Stimulated activated CD8-positive, alpha-beta memory T cell treated with anti-CD3 and anti-CD28 coated beads, Interleukin-4, amount 100 ng/mL, for 4 hours (primary cell): ENCODE measurements at places on chromosomes 5 and 9.

- DNase-seq, result no peak
These were observed 111.9 kb downstream of the ROR2 start for GRCh38 chr9:91837981-91838731.

- DNase-seq, result no peak
These were observed 512.7 kb downstream of the SLCO4C1 start for GRCh38 chr5:101783241-101784013.

GRCh38 chr9:136886610-136887597 is 588 bp downstream of the TRAF2 start:
- DNase-seq, result no peak

GRCh38 chr9:120692901-120693699 is 21.2 kb downstream of the MEGF9 start:
- no peak for DNase-seq

DNA sequence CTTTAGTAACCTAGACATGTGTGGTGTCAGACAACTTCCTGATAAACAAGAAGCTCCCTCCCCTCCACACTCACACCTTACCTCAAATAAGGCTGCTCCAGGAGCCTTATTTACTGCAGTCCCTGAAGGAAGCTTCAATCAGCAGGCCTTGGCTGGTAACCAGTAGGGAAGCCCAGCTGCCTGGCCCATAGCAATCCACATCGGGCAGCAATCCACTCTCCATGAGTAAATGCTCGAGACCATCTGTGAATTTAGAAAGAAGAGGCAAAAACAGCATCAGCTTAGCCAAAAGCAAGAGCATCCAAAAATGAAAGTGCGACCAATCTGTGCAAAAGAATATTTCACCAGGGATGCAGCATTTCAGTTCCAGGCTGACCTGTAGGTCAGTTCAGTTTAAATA is 213.3 kb upstream of the TUSC1 start:
- DNase-seq, result no peak

DNA sequence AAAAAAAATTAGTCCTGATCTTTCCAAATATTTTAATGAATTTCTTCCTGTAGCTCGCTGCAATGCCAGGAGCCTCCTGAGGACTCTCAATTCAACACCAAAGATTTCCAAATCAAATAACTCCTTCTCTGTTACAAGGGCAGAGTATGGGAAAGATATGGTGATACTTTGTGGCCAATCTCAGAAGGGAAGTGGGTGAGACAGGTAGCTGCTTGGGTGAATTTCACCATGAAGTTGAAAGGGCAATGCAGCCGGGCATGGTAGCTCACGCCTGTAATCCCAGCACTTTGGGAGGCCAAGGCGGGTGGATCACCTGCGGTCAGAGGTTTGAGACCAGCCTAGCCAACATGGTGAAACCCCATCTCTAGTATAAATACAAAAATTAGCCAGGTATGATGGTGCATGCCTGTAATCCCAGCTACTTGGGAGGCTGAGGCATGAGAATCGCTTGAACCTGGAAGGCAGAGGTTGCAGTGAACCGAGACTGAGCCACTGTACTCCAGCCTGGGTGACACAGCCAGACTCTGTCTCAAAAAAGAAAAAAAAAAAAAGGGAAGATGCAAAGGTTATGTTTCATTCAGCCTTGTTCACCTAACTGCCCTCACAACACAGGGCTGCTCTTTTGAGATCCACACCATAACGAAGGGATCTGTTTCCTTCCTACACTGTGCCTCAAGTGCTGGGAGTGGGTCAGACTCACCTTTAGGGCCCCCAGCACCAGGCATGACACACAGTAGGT is 58.6 kb downstream of the PTPN3 start:
- no peak for DNase-seq

- DNase-seq, result no peak
These were observed 259.0 kb downstream of the IRX2 start for GRCh38 chr5:2492476-2492875.

DNA sequence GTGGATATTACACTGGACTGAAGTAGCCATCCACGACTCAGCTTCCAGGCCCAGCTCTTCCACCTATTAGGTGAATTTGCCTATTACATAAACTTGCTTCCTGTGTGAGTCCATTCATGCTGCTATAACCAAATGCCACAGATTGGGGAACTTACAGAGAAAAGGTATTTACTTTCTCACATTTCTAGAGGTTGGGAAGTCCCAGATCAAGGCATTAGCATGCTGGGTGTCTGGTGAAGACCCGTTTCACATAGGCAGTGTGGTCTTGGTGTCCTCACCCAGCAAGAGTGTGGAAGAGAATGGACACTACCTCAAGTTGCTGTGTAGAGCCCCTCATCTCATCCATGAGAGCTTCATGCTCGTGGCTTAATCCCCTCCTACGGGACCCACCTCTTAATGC is 282.6 kb downstream of the IRX1 start:
- no peak for DNase-seq

- DNase-seq, result no peak
These were observed 18.7 kb upstream of the WDR38 start for GRCh38 chr9:124834591-124834990.

GRCh38 chr5:131495536-131496399 is 139.3 kb downstream of the RAPGEF6 start:
- DNase-seq, result no peak

DNA sequence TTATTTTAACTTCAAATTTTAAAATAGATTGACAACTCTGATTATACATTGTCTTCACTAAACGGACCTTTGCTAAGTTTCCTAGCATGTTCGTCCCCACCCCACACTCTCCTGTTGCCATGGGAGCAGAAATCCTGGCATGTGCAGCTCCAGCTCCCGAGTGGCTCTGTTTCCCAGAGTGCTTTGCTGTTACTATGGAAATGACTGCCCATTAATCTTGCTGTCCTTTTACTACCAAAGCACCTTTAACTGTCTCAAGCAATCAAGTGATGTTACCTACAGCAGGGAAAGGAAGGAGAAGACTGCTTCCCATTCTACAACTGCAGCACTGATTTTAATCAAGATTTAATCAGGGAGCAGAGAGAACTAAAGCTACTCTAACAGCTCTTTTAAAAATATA is 212.0 kb upstream of the KIF2A start:
- no peak for DNase-seq

DNA sequence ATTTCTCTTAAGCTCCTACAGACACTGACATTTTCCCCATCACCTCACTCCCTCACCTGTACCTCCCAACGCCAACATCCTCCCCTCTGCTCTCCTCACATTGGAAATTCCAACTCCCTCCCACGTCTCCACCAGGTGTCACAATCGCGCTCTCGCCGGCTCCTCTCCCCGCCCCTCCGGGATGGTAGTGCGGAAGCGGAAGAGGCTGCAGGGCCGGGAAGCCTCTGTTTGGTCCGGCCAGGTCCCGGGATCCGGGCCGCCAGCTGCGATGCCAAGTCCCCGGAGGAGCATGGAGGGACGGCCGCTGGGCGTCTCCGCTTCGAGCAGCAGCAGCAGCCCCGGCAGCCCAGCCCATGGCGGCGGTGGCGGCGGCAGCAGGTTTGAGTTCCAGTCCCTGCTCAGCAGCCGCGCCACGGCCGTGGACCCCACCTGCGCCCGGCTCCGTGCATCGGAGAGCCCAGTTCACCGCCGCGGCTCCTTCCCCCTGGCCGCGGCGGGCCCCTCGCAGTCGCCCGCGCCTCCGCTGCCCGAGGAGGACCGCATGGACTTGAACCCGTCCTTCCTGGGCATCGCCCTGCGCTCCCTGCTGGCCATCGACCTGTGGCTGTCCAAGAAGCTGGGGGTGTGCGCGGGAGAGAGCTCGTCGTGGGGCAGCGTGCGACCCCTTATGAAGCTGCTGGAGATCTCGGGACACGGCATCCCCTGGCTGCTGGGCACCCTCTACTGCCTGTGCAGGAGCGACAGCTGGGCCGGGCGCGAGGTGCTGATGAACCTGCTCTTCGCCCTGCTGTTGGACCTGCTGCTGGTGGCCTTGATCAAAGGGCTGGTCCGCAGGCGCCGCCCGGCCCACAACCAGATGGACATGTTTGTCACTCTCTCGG is at the start of gene PLPP6:
Gene PLPP6, plus strand, starts transcription at position 187 of the 881 bp plus-strand sequence. Its CDS starts 82 bp downstream, at position 269.
- peak; percentile 55 for DNase-seq

DNA sequence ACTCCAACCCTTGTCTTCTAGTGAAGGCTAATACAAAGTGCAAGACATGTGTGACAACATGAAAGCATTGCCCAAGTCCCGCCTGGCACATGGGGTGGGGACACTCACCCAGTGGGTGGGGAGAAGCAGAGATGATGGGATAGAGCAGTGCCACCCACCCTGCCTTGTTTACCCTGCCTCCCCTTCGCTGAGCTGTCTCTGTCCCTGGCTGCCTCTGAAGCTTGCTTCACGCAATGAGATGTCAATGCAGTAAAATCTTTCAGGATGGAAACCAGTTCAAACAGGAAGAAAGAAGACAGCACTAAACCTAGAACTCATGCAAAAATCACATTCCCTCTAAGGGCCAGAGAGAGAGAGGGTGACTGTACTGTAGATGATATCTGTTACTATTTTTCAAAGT is 148.0 kb downstream of the INSYN2B start:
- DNase-seq, result no peak

GRCh38 chr5:157479166-157479565 is 19.2 kb downstream of the NIPAL4 start:
- DNase-seq, result no peak

GRCh38 chr5:107232293-107232692 is 438.4 kb downstream of the EFNA5 start:
- DNase-seq, result no peak

DNA sequence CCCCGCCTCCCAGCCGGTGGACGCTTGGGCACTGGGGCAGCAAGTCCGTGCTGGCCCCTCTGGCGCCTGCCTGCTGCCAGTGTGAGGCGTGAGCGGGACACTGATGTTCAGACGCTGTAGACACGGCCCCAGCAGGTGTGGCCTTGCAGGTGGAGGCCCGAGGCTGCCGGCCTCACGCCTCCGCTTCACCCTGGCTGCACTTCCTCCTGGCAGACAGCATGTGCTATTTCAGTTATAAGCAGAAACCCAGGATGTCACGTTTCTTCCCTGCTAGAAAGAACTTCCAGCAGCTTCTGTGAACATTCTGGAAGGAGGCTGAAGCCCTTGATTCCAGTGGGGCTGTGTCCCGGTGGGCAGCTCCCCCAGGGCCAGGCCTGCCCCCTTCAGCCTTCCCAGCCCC is 114.8 kb upstream of the FCN2 start:
- DNase-seq, result no peak

DNA sequence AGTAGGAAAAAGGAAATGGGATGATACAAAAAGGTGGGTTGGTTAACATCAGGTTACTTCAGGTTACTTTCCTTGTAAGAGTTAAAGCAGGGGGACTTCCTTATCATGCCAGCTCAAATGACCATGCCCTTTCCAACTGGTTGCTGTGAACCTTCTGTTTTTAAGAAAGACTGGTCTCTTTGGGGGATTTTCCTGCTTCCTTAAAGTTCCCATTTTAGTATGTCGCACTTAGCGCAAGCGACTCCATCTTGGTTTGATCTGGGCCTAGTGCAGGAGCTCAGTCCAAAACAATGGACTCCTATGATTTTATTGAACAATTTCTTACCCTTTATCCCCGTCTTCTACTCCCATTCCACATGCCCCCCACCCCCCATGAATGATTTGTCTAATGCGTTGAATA is 169.8 kb downstream of the INSYN2B start:
- DNase-seq, result no peak

GRCh38 chr9:69107771-69108170 is 66.3 kb upstream of the TJP2 start:
- DNase-seq, result no peak

DNA sequence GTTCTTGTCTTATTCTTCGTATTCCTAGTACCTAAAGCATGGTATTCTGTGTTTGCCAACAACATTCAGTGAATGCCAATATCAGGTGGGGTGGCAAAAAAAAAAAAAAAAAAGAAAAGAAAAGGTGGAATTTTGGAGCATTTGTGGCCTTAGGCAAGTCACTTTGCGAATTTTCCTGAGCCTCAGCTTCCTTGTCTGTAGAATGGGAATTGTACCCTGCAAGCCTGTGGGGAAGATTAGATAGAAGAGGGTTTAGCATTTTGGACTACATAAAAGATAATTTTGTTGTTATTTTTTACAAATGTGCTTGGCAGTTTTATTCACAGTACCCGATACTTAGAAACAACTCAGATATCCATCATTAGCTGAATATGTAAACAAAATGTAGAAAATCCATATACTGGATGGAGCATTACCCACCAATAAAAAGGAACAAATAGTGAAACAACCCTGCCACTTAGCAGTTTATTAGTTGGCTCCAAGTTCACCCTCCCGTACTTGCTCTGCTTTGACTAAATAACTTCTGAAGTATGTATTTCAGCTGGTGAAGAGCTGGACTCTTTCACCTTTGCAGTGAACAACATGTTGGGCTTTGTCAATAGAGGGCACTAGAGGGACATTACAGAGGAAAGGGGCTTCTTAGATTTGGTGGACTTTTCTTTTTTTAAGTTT is 13.6 kb downstream of the UBE2D2 start:
- DNase-seq, result no peak

DNA sequence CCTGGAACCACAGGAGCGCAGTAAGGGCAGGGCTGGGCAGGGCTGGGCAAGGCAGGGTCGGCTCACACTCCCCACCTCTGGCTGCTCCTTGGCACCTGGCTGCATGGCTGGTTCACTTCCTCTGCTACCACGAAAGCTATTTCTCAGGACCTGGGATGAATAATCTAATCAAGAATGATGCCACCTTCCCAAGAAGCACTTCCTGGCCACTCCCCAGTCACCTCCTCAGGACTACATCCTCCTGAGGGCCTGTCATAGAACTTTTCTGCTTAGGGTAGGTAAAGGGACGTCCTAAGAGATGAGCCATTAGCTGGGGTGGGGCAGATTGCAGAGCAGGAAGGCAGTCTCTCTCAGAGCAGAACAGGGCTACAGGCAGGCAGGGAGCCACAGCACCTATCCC is 288.2 kb upstream of the MAP3K1 start:
- no peak for DNase-seq

GRCh38 chr9:92721548-92721947 is 43.1 kb downstream of the BICD2 start:
- no peak for DNase-seq

GRCh38 chr5:156912869-156913268 is 50.2 kb downstream of the TIMD4 start:
- DNase-seq, result no peak

GRCh38 chr5:55853041-55853670 is 2.0 kb downstream of the IL31RA start:
- no peak for DNase-seq

- DNase-seq, result no peak
These were observed 75.3 kb upstream of the TBCA start for GRCh38 chr5:77851176-77852067.

DNA sequence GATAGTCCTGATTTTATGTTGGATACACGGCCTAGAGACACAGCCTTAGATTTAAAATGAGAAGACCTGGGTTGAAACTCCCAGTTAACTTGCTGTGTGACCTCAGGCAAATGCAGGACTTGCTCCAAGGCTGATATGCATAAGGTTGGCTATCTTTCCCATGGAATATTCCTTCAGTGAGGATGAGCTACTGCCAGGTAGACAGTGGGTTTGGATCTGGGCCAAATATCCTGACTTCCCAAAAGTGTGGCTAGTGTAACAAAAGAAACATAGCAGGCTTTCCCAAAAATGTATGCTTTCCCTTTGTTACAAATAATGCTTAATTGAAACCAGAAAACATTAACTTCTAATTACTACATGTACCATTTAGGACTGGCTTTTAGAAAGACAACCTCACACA is 697 bp upstream of the XPA start:
- no peak for DNase-seq

- DNase-seq, result no peak
These were observed 43.1 kb downstream of the SPATA31D1 start for GRCh38 chr9:82031538-82032280.
